Stimulated activated CD8-positive, alpha-beta memory T cell treated with anti-CD3 and anti-CD28 coated beads, Interleukin-7, amount 100 ng/mL, for 1 hour (primary cell): ENCODE measurements at places on chromosomes 2 and 18.

DNA sequence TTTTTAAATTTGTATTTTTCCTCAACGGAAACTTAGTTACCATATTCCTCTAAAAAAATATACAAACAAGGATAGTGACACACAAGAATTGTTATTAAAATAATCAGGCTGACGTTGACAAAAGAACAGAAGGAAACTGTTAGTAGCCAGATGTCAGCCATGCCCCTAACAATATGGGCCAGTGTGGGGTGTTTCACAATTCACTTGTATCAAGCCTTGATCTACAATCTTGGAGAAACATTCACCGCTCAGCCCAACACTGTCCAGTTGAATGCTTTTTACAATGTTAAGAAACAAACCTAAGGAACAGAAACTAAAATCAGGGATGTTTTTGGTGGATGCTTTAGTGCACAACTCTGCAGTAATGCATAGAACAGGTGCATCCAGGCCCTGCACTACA lies 44.6 kb downstream of the TMEFF2 start:
- DNase-seq: no peak

DNA sequence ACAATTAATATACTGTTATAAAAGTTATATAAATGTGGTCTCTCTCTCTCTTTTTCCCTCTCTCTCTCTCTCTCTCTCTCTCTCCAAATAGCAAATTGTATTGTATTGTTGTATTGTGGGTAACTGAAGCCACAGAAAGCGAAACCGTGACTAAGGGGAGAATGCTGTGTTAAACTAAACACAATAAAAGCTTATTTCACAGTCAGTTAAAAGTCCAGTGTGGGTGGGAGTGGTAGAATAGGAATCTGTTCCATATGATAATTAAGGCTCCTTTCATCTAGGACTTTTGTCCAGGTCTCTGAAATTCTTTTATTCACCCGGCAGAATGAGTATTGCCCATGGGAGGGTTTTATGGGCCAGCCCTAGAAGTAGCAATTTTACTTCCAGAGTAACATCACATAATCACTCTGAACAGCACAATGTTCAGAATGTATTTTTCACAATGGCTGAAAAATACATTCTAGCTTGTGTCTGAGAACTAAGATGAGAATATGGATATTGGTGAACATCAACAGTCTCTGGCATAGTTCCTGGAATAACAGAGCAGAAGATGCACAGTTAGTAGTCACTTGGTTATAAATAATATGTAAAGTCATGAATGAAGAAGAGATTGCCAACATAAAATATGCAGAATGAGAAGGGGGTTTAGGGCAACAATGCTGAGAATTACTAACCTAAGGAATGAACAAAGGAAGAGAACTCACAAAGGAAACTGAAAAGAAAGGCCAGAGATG lies 399.1 kb downstream of the PLCL1 start:
- no peak for DNase-seq

DNA sequence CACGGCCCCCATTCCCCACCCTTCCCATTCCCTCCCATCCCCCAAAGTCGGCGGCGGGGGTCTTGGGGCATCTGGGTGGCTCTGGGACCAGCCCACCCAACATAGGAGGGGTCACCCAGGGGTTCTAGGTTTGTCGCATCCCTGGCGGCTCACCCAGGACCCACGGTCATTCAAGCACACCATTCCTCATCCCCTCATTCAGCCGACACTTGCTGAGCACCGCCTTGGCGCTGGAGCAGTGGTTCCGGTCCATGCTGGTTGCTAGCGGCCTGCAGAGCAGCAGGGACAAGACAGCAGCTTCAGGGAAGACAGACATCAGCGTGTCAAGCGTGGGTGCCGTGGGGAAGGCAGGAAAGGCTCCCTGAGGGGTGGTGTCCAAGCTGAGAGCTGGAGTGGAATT lies 50.5 kb upstream of the OTOS start:
- no peak for DNase-seq

DNA sequence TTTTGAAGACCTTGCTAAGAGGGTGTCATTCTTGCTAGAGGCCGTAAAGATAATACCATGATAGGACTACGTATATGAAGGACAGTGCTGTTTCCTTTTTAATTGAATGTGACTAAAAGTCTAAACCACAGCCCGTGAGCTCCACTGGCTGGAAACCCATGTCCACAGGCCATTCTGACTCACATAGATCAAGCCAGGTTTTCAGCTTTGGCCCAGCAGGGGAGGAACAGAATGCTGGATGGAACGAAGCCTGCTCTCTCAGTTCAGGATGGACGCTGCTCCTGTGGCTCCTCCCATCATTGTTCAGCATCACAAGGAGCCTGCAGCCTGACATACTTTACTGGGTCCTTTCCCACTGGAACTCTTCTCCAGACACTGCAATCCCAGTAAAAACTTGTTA lies 47.6 kb downstream of the ALPK2 start:
- no peak for DNase-seq

DNA sequence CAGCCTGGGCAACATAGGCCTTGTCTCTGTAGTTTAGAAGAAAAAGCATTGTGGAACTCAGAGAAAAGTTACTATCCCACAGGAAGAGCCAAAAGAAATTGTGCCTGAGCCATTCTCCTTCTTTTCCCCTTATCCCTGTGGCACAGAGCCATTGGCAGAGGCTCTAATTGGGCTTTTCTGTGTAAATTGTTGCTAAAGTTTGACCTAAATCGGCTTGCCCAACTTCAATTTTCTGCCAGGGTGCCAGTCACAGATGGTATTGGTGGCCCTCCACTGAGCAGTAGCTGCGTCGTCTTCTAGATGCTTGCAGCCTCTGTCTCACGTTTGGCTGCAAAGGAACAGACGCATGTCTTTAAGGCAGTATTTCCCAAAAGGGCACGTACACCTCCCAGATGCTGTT lies 30.3 kb downstream of the ZNF532 start:
- no peak for DNase-seq

- DNase-seq: no peak
Observed at GRCh38 chr18:49648326-49648725, 86.5 kb downstream of the LIPG start.

- no peak for DNase-seq
Observed at GRCh38 chr18:21331065-21331464, 89.0 kb downstream of the GREB1L start.
